ENCODE measurements at places on chromosomes 3 and 15.

DNA sequence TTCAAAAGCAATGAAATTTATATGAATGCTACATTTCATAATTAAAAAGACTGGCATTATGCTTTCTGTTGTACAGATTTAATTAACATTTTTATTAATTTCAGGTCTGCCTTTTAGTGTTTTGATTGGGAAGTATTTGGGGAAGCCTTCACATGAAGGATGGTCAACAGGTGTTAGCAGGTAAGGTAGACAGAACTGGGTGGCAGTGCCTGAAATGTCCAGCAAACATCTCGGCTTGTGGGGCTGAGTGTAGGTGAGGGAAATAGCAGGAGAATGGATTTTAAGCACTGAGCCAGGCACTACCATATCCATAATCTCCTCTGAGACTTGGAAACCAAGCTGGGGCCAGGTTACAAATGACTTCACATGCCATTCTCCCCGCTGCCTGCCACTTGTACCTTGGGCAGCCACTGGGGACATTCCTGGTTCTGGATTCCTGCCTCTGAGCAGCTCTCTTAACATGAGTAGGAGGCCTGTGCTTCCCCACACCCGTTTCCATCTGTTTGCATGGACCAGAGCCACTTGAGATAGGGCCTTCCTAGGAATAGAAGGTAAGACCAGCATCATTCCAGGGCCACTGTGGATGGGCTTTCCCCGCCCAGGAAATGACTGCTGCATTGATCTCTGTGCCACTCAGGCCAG, 125.9 kb upstream of the HES1 start:
- DNase-seq = no peak

GRCh38 chr15:74642734-74643664, 27.4 kb downstream of the CLK3 start:
- no peak for DNase-seq

- no peak for DNase-seq
Observed at GRCh38 chr3:164608554-164609276, 469.6 kb downstream of the SI start.

GRCh38 chr3:47283591-47284364, 1.0 kb downstream of the KLHL18 start:
- DNase-seq = no peak

- DNase-seq = no peak
Observed at GRCh38 chr15:65115086-65115485, at the start of gene UBAP1L. TSS of gene UBAP1L (minus strand) at chr15:65115200. CDS start at chr15:65106215, 8,985 bp downstream.

All from HS-27A (cell line).